ENCODE measurements at places on chromosomes 2 and 18.
A peak's percentile ranks its signal among the peaks of the same experiment; 100 is the strongest.

GRCh38 chr2:120483355-120483754, 137.4 kb downstream of the INHBB start:
- no peak for DNase-seq

DNA sequence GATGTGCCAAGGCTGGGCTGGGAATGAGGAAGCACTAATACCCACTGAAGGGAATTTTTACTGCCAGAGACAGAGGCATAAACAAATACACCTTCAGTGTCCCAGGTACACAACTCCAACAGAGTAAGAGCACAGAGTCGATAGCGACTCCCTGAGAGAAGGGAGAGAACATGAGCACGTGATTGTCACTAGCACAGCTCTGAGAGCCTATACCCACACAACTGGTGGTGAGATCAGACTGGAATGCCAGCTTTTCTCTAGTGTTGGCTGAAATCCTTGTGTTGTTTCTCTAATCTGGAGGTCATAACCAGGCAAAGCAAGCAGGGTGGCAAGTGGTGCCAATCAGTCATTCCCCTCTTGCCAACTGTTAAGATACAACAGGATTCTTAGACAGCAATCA, 377.2 kb downstream of the CNTNAP5 start:
- DNase-seq: no peak

DNA sequence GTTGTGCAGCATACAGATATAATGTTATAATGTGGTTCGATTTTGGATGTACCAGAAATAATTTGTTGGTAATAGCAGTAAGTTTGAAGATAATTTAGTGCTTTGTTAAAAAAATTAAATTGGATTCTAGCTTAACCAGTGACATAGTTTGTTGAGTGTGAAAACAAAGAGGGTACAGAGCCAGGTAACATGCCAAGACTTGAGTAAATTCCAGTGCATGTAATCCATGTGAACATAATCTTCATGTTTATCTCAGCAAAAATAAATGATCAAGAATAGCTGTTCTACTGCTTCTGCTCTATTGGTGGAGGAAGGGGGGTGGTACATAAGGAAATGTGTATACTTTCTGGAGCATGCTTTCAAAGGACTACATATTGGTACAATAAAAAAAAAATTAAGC, 165.8 kb downstream of the DNAH7 start:
- DNase-seq: no peak

DNA sequence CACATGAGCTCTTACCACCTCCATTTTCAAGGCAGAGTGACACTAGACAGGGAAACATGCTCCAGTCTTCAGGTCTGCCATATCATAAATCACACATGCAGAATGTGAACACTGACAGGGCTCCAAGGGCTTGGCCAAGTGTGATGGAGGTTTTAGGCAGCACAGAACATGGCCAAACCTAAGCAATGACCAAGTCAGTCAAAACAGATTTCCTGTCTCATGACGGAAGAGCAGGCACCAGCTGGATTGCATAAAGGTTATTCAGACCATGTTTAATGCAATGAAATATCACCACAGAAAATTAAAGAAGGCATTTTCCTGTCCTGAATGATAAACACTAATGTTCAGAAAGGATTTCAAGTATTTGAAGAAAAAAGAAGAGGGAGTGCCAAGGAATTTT, 72.5 kb downstream of the SUMO1 start:
- no peak for DNase-seq

DNA sequence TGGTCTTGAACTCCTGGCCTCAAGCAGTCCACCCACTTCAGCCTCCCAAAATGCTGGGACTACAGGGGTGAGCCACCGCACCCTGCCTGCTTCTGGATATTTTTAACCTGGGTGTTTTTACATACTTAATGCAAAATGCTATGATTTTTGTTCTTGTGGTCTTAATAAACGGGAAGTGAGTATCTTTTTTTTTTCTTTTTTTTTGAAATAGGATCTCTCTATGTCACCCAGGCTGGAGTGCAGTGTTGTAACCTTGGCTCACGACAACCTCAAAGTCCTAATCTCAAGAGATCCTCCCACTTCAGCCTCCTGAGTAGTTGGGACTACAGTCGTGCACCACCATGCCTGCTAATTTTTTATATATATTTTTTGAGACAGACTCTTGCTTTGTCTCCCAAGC, 19.2 kb upstream of the ASXL2 start:
- no peak for DNase-seq

DNA sequence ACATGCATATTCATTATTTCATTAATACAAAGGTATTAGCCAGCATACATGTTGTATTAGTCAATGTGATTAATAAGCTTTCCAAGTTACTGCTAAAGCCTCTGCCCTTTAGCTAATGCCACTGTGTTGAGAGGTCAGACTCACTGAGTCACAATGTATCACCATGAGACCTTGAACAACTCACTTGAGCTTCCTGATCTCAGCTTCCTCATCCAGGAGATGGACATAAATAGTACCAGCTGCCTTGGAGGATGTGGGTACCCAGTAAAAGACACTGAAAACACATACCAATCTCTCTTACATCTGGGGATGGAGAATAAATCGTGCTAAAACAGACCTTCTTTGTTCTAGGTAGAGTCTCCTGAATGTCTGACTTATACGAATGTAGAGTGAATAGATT, 224.6 kb downstream of the EPHA4 start:
- DNase-seq: no peak

GRCh38 chr2:67561457-67561965, 164.4 kb downstream of the ETAA1 start:
- peak; percentile 55 for DNase-seq

DNA sequence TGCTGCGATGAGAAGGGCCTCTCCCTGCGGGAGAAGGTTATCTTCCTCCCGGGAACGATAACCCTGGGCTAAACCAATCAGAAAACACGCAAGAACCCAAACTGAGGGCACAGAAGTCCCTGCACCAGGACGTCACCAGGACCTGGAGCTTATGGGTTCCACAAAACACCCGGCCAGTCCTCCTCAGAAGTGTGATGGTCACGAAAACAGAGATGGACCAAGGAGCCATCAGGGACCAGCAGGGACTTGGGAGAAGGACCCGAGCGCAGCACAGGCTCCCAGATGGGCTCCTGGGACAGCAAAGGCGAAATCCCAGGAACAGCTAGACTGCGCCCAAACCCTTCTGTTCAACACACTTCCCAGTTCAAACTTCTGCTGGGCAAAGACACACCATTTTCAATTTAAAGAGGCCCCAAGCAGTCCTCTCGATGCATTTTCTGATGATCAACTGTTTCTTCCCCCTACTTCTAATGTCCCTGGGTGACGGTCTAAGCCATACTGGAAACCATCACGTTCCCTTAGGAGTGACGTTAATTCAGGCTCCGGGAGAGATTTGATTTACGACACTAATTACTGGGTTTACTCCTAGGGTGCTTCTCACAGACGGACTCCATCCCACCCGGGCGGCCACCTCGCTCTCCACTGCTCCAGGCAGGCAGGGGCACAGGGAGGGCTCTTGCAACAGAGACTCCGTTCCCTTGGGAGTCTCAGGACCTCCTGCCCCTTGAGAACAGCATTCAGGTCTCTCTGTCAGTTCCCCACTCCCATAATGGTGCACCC, 29.2 kb downstream of the ZNF516 start:
- peak; percentile 59 for DNase-seq

DNA sequence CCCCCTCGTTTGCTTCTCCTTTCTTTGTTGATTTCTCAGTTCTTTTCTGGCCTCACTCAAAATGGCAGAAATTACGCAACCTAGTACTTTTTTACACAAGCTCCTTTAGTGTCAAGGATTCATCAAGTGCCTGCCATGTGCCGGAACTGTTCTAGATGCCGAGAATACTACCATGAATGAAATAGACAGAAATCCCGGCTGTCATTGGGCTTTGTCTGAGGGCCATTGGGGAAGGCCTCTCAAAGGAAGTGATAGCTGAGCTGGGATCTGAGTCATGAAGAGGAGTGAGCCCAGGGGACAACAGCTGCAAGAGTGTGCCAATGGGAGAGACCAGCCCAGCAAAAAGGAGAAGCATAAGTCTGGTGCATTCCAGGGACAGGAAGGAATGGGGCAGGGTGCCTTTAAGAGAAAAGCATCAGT, 34.3 kb upstream of the PPP1CB start:
- no peak for DNase-seq

GRCh38 chr2:164542581-164543021, 78.7 kb downstream of the GRB14 start:
- DNase-seq: peak; percentile 5

- no peak for DNase-seq
These were observed 78.1 kb downstream of the IRS1 start for GRCh38 chr2:226721541-226721940.

DNA sequence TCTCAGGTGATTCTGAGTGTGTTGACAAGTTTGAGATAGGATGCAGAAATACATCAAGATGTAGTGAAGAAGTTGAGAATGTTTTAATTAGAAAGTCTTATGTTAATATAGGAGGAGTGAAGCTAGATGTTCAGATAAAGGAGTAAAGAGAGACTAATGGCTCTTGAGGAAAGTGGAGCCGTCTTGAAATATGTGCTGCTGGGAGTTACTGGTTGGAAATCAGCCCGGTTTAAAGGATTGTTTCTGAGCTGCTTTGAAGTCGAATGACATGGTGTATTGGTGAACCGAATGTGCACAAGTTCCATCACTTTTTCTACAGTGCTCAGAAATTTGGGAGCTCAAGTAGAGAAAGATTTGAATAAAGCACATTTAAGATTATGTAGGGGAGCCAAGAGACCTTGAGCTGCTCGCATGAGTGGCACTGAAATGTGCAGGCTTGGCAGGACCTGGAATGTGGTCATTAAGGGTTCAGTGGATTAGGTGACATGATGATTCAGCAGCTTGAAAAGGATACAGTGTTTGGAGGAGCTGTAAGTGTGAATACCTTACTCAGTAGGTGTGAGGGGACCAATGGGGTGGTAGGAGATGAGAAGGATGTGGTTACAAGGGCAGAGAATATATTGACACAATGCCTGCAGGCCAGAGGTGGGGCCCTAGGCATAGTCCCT, 68.6 kb downstream of the CAB39 start:
- DNase-seq: no peak

GRCh38 chr2:85794491-85795121, 40.8 kb downstream of the ATOH8 start:
- no peak for DNase-seq

- no peak for DNase-seq
These were observed 230.3 kb upstream of the TRIB2 start for GRCh38 chr2:12486205-12487118.

GRCh38 chr18:31176531-31176930, 13.9 kb upstream of the DSC1 start:
- DNase-seq: no peak

DNA sequence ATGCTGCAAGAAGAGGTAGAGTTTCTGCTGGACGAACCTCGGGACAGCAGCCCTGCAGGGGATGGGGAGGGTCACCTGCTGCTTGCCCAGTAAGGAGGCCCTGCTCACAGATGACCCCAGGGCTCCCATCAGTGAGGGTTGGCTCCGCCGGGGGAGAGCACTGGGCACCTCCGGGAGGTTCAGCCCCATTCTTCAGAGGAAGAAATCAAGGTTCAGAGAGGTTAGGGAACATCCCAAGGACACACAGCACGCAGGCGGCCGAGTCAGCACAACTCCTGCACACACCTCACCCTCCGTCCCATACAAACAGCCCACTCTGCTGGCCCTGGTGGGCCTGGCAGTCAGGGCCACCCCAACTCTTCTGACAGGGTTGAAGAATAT, 11.7 kb upstream of the CCDC74B start:
- no peak for DNase-seq

- DNase-seq: no peak
These were observed 290.8 kb upstream of the TANK start for GRCh38 chr2:160869411-160869810.

- DNase-seq: no peak
These were observed 22.6 kb downstream of the PRKRA start for GRCh38 chr2:178428396-178428806.

DNA sequence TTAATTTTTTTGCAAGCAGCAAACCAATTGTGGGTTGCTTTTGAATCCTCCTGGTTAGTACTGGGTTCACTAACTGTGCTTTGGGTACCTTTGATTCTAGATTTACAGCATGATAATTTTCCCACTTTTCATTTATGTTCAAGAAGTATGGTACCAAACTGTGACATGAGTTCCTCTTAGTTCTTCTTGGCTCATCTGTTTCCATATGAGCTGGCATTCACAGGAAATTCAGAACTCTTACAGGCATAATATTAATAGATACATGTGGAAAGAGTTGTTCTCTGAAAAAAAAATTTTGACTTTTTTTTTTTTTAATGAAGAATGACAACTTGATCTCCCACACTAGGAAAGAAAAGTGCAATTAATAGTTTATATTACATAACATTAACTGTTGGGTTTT, 59.4 kb downstream of the FMNL2 start:
- DNase-seq: no peak

- peak; percentile 32 for DNase-seq
These were observed 1.1 kb downstream of the MYCN start for GRCh38 chr2:15941481-15941850.

- DNase-seq: peak; percentile 35
These were observed 101.0 kb upstream of the CERS6 start for GRCh38 chr2:168355121-168355520.

DNA sequence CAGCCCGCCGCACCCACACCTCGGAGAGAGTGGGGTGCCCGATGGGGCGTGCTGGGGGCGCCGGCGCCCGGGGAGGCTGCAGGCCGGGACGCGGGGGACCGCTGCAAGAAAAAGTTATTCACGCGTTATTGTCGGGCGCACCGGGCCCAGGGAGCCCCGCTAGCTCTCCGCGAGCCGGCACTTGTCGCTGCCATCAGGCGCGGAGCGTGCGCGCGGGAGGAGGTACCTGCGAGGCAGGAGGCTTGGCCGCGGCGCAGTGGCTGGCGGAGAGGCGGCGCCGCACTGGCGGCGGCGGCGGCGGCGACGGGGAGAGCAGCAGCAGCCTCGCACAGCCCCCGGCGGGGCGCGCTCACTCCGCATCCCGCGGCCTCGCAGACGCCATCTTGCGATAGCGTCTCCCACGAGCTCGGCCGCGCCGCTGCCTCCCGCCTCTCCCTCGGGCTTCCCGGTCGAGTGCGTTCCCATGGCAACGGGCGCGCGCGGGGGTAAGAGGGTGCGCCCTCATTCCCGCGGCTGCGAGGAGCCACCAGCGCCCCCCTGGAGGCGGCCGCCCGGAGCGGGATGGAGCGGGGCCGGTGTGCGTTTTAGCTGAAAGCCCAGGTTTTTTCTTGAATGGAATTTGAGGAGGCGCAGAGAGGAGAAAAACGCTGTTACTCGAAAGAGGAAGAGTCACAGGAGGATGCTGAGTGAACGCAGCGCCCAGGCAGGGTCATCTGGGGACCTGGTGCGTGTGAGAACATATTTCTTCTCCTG, at the start of gene CHN1:
Gene CHN1 (minus strand): TSS at position 402 of the 753 bp plus-strand sequence. CDS start 469 bp downstream, outside the sequence.
- peak; percentile 79 for DNase-seq

All from NCI-H1417 (cell line).